ENCODE measurements at places on chromosomes 7 and 10. TPM values are rescaled to one million over a fixed set of nuclear protein-coding genes. Genes with fewer than 3 reads are reported as not detected.

BMPER gene
- 39.3 TPM for polyA plus RNA-seq

- DNase-seq: no peak
These were observed 73.5 kb downstream of the TBXAS1 start for GRCh38 chr7:139902436-139903102.

GRCh38 chr7:141203586-141203985 lies 129.7 kb downstream of the TMEM178B start:
- DNase-seq: no peak

DNA sequence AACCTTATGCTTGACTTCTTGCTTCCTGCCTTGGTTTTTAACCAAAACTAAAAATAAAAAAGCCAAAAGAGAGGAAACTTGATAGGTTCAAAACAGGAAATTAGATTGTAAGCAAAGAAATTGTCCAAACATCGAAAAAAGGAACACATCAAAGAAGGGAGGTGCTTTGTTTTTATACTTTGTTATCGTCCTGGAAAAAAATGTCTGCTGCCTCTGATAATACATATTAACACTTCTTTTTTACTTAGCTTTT lies 286.6 kb upstream of the C7orf33 start:
- no peak for DNase-seq

TMEM236 gene
- polyA plus RNA-seq: 0.33 TPM

DNA sequence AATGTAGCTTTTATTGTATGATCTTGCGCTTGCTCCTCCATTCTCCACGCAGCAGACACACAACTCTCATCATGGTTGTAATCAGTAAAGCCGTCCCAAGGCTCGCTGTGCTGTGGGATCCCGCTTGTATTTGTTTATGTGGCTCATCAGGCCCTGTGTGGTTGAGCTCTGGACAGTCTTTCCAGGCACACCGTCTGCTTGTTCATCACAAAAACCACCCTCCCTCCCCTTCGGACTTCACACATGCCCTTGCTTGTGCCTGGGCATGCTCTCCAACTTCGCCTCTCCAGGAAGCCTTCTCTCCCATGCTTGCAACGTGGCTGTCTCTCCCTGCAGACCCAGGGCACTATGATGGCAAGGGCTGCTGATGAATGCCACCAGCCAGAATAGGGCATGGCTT lies 62.4 kb downstream of the HK1 start:
- no peak for DNase-seq

DNA sequence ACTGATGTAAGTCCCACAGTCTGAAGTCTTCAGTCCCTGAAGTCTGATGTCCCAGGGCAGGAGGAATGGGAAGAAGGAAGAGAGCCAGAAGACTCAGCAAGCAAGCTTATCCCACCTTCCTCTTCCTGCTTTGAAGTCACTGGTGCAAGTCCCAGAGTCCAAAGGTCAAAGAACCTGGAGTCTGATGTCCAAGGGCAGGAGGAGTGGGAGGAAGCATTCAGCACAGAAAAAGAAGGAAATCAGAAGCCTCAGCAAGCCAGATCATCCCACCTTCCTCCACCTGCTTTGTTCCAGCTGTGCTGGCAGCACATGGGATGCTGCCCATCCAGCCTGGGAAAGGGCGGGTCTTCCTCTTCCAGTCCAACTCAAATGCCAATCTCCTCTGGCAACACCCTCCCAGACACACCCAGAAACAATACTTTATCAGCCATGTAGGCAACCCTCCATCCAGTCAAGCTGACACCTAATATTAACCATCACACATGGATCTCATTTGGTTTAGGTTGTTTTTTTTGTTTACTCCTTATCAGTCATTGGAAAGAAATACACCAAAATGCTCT lies 50.9 kb downstream of the ADAM12 start:
- DNase-seq: no peak

DNA sequence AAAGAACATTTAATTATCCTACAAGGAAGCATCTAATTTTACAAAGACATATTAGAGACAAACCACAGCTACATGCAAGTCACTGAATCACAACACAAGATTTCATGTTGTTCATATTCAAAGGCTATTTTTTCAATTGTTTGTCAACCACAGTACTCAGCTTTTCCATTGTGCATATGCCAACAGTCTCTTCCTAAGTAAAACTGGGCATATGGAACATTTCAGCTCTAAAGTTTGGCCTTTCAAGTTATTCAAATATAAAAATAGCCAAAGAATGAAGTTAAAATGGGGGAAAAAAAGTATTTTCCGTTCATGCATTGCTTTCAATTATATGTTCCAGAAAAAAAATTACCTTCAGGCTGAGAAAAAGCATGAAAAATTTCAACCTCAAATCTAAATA lies 537.9 kb downstream of the PLXDC2 start:
- DNase-seq: peak; percentile 15

- DNase-seq: no peak
These were observed 41.3 kb upstream of the UCN3 start for GRCh38 chr10:5323446-5323845.

DNA sequence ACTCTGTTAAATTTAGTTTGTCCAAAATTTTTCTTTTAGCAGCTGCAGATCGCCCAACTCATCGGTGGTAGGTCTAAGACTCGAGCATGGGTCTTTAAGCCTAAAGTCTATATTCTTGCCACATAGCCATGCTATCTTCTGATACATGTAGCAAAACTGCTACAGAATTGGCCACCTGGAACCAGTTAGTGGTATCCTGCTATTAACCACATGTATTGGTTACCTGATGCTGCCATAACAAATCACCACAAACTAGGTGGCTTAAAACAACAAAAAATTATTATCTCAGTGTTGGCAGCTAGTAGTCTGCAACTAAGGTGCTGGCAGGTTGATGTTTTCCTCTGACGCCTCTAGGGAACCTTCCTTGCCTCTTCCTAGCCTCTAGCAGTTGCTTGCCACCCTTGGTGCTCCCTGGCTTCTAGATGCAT lies 96.7 kb upstream of the PIK3CG start:
- no peak for DNase-seq

GJD4 gene
- polyA plus RNA-seq: 0.13 TPM

SH3PXD2A gene
- polyA plus RNA-seq: 92.9 TPM

DNA sequence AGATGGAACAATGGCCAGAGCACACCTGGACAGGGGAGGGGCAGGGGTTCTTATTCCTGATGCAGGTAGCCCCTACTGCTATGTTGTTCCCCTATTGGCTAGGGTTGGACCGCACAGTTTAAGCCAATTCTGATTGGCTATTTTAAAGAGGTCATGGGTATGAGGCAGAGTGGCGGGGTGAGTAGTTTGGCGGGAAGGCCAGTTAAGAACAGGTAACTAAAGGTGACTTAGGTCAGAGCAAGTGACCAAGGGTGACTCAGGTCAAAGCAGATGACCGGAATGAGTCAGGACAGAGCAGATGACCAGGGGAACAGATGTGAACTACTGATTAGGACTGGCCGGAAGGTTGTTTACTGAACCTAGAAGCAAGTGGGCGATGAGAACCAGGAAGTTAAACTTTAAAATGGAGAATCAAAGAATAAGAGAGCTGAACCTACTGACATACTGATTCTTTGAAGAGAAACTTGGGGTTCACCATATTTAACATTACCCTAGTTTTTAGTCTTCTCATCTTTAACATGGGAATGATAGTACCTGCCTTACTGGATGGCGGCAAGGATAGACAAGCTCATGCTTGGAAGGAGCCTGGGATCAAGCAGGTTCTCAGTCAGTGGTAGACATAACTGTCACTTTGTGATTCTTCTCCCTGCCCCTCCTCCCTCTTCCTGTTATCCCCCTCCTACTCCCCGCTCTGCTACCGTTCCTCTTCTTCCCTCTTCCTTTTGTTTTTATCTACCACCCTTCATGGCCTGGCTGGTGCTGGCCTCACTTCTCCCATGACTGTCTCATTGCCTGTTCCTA lies 55.0 kb downstream of the CCNY start:
- DNase-seq: no peak

- no peak for DNase-seq
These were observed 77.6 kb upstream of the LEP start for GRCh38 chr7:128163473-128163872.

DNA sequence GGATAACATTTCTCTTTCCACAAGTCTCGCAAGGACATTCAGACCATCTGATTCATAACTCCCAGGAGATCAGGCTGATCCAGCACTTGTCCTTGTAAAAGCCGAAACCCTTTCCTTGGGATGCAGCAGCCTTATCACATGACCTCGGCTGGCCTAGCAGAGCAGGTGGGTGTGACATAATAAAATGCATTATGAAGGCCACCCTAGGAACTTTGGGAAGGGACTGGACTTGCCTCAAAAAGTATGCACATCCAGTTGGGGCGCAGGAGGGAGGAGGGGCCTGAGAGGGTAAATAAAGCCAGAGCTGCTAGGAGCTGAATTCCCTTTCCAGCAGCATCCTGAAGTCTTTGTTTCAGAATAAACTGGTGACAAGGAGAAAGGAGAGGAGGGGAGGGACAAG lies 260.8 kb downstream of the SNX13 start:
- DNase-seq: no peak

DNA sequence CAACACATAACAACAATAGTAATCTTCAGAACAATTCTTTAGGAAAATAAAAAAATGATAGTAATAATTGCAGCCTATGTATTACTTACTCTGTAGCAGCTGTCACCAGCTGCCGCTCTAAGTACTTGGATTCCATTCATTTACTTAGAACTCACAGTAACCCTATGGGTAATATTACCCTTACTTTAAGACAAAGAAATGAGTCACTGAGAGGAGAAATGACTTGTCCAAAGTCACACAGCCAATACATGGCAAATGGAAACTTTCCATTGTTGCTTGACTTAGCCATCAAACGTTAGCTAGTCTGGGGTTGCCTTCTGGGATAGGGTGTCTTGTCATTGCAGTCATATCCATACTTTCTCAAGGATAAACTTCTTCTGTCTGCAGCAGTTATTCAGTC lies 3.6 kb downstream of the CCNY start:
- DNase-seq: no peak

HABP2 gene
- 1.1 TPM for polyA plus RNA-seq

GRCh38 chr7:130356876-130357611 lies 12.4 kb downstream of the CPA5 start:
- DNase-seq: no peak

DNA sequence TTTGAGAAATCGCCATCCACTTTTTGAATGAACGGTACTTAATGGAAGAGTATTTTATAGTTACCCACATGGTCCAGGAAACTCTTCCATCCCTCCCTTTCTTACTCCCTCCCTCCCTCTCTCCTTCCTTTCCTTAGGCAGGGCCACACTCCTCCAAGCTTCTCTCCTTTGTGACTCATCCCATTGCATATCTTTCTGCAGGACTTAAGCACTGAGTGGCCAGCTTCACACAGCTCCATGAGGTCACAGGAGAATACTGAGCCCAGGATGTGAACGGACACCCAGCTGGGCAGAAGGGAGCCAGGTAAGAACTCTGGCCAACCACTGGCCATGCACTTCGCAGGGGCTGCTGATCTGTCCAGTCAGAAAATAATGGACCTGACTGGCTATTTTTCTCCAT lies 189.7 kb upstream of the ADCY1 start:
- no peak for DNase-seq

DNA sequence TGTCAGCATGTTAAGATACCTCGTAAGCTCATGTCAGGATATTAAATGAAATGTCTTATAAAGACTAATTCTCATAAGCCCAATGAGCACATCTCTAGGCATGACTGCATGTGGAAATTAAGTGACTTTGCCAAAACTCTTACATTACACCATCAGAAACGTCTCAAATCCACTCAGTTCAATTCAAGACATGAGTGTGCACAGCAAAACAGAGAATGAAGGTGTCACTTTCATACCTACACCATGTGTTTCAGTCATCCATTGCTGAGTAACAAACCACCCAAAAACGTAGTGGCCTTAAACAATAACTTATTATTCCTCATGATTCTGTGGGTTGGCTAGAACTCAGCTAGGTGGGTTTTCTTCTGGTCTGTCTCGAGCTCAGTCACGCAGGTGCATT lies 99.8 kb downstream of the ATE1 start:
- no peak for DNase-seq

AKR1C1 gene
- polyA plus RNA-seq: 11.2 TPM

GPR85 gene
- 2.4 TPM for polyA plus RNA-seq

DNA sequence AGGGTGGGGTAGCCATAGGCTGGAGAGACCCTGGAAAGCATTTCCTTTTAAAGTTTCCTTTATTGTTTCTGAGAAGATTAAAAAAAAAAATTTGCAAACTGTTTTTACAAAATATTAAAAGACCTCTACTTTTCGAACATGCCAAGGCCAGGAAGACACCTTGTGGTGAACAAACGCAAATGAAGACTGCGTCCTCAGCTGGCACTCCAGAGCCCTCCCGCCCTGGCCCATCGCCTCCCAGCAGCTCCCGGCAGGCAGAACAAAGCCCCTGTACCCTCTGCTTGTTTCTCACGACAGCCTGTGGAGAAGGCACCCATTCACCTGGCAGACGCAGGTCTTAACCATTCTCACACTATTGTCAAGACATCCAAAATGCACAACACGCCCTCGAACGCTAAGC lies 56.4 kb downstream of the ESYT2 start:
- no peak for DNase-seq

DNA sequence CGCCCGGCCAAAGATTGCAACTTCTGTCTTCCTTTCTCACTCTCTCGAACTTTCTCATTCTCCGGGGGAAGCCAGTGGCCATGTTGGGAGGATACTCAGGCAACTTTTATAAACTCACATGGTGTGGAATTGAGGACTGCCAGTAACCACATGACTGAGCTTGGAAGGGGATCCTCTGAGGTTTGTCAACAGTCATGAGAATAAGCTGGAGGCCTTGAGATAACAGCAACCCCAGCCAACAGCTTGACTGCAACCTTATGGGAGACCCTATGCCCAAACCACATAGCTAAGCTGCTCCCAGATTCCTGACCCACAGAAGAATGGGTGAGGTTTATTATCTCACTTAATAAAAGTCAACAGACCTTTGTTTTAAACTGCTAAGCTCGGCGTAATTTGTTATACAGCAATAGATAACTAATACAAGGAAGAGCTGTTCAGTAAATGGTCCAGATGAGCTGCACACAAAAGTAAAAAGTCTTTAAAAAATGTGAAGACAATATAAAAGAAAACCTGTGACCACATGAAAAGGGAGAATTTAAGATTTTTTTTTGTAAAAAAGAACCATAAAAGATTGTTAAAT lies 9.6 kb downstream of the SYPL1 start:
- DNase-seq: no peak

DNA sequence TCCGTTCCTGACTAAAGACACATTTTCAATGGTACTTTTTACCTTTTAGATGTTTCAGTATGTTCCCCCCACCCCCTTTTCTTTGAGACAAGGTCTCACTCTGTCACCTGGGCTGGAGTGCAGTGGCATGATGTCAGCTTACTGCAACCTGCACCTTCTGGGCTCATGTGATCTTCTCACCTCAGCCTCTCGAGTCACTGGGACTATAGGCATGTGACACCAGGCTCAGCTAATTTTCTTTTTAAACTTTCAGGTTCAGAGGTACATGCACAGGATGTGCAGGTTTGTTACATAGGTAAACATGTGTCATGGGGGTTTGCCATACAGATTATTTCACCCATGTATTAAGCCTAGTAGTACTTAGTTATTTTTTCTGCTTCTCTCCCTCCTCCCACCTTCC lies 99.3 kb upstream of the RPA3 start:
- DNase-seq: no peak

SGPL1 gene
- polyA plus RNA-seq: 53.5 TPM

GRCh38 chr10:91955114-91955513 lies 31.5 kb downstream of the BTAF1 start:
- DNase-seq: no peak

PANK1 gene
- polyA plus RNA-seq: 18.0 TPM

PCGF5 gene
- 19.7 TPM for polyA plus RNA-seq

ASIC3 gene
- polyA plus RNA-seq: 3.5 TPM

Measured in left lung (tissue), 14 donors.